ENCODE measurements at places on chromosomes 1 and 21.

- no peak for DNase-seq
Observed at GRCh38 chr1:157910270-157910669, 68.7 kb upstream of the CD5L start.

- no peak for DNase-seq
Observed at GRCh38 chr1:91684481-91685196, 184.0 kb downstream of the CDC7 start.

GRCh38 chr1:216750031-216750627 is 26.9 kb upstream of the ESRRG start:
- DNase-seq = no peak

DNA sequence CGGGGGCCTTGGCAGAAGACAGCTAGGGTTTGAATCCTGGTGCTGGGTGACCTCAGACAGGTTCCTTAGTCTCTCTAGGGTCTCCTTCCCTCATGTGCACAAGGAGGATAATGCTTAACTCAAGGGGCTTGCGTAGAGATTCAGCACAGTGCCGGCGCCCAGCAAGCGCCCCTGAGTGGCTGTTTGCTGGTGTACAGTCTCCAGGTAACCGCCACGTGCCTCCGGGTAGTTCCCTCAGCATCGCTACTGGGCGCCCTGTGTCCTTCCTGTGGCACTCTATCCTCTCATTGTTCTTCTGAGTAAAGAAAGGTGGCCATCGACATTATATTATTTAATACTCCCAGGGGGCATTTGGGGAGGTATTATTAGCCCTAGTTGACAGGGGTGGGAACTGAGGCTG is 80.9 kb downstream of the NENF start:
- DNase-seq = no peak

DNA sequence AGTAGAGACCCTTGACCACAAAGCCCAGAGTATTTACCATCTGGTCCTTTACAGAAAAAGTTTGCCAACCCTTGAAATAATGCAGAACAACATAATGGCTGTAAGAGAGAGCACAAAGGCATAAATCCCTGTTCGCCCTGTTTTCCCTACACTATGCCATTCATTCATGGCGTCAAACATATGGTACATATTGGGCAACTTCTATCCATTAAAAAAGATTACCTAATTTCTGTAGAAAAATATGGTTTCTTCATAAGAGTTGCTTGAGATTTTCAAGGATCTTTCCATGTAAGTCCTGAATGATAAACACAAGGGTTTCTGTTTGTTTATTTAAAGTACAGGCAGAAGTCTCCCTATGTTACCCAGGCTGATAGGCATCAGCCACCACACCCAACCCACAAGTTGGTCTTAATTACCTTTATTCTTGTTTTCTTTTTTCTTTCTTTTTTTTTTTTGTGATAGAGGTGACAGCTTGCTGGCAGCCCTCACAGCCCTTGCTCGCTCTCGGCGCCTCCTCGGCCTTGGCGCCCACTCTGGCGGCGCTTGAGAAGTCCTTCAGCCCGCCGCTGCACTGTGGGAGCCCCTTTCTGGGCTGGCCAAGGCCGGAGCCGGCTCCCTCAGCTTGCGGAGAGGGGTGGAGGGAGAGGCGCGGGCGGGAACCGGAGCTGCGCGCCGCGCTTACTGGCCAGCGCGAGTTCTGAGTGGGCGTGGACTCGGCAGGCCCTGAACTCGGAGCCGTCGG is 68.3 kb upstream of the NR5A2 start:
- no peak for DNase-seq

DNA sequence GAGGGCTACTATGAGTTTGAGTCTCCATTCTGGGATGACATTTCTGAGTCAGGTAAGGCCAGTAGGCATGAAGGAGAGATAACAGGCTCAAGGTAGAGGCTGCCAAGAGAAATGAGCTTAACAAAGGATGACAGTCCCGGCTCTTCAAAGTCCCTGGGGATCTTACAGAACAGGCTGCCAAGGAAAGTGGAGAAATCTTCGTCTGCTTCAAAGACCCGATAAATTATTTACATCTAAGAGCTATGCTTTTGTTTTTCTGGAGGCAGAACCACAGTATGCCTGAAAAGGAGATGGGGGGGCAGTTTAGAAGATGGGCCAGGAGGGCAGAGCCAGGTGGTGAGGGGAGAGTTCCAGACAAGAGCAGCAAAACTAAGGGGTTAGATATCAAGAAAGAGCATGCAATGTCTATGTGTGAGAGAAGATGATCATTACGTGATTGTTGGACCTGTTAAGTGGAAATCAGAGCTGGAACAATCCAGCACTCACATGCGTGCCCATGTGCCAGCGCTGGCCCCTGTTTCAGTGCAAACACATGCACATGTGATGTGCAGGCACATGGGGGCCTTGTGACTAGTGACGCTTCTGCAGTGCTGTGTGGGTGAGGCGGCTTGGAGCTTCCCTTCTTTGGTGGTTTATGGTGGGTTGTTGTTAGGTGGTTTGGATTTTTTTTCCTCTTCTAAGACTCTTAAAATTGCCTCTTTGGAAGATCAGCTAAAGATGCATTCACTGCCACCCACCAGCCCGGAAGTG is 25.7 kb downstream of the CAMK1G start:
- DNase-seq = no peak

GRCh38 chr1:20153000-20153418 is 13.9 kb downstream of the PLA2G2F start:
- no peak for DNase-seq

DNA sequence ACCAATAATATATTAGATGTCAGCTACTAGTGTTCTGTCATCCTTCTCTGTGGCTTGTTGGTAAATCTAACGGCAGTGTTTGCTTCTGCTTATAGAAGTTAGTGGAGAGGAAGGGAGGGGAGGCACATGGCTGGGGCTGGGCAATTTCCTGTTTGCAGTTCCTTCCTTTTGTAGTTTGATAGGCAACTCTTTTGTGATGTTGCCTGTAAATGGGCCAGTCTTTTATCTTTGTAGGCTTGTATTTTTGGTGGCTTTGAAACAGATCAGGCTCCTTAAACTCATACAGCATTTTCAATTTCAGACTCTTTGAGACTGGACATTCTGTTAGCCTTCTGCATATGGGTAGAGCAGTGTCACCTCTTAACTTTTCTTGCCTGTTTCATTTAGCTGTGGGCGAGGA is 48.1 kb downstream of the CDC14A start:
- DNase-seq = peak; percentile 58

- no peak for DNase-seq
Observed at GRCh38 chr21:35556536-35556935, 503.8 kb downstream of the SETD4 start.

DNA sequence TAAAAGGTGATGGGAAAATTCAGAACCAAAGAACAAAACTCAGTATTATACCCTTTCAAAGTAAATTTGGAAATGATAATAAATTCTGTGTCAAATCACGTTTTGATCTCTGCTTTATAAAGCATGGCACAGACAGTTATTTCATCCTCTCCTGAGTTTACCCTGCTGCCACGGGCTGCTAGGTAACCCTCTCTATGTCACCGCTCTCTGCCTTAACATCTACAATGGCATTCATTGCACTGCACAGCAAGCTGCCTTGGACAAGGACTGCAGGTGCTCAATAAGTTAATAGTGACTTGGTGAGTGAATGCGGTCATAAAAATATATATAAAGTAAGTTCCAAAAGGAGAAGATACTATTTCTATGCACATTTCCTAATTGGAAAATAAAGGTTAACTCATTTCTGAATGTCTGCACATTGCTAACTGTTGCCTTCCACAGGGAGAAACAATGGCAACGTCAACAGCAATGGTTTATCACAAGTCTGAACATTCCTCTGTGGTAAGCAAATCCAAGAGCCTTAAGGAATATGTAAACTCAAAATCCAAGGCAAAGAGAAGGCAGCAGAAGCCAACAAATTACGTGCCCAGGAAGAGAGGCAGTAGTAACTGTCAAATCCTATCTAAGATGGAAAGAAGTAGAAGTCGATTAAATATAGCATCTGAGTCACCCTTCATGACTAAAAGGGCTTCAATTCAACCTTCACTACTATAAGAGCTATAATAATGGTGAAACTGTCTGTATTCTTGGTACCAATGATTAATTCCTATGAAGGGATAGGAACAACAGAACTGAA is 19.4 kb downstream of the FYB2 start:
- DNase-seq = no peak

GRCh38 chr1:209747580-209748262 is 8.1 kb upstream of the TRAF3IP3 start:
- DNase-seq = peak; percentile 83

DNA sequence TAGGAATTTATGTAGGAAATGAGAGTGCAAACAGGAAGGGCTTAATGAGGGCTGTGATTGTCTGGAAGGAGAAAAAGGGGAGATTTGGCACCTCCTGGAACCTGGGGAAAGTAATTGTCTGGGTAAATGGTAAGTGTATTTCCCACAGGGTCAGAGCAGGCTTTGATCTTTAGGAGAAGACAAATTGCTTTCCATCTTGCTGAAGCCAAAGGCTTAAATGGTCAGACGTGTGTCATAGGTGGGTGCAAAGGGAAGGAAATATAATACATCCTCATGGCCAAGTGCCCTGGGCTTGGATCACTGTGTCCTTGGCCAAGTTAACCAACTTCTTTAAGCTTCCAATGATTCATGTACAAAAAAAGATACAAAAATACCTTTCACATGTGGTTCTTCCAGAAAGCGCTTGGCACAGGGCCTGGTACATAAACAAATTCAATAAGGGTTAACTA is 1.3 kb upstream of the DUSP23 start:
- DNase-seq = no peak

DNA sequence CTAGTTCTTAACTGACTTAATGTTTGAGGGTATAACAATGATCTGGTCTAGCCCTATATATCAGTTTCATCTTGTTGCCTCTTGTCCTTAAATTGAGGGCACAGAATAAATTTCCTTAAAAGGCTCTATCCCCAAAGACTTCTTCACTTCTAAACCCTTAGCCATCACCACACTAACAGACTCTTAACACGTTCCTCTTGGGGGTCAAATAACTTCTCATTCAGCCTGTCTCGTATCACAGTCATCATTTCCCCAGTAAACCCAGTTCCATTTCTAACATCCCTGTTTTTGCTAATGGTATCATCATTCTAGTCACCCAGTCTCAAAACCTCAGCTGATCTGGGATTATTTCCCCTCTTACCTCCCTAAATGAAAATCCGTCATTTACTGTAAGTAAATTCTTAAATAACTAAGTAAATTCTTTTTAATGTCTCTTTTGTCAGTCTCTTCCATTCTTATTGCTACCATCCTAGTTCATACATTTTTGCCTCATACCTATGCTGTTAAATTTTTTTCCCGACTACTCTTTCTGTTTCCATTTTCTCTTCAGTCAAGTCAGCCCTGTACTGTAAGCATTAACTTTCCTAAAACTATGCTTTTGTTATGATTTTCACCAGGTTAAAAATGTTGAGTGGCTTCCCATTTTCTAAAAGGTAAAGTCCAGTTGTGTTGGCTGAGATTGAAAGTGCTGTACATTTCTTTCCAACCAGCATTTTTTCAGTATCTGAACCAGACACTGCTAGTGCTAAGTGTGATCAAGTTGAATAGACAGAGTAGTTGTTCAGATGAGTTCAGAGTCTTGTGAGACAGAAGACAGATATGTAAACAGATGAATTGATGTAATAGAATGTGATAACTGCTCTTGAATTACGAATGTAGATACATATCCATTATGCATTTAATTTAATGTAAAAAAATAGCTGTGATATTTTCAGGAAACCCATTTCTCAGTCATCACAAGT is 6.9 kb downstream of the CTTNBP2NL start:
- DNase-seq = no peak

DNA sequence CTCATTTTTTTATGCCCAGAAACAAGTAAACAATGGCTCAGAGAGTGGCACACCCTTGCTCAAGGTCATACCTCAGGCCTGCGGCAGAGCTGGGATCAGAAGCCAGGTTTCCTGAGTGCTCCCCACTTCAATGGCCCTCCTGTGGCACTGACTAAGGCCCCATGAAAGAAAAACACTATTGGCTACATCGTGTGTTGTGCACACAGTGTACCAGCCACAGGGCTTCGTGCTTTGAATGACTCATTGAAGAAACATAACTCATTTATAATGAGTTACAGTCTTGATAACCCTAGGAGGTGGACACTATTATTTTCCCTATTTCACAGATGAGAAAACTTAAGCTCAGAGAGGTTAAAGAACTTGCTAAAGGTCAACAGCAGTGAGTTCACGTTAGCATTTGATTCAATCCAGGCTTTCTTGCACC is 91.2 kb downstream of the TRABD2B start:
- no peak for DNase-seq

DNA sequence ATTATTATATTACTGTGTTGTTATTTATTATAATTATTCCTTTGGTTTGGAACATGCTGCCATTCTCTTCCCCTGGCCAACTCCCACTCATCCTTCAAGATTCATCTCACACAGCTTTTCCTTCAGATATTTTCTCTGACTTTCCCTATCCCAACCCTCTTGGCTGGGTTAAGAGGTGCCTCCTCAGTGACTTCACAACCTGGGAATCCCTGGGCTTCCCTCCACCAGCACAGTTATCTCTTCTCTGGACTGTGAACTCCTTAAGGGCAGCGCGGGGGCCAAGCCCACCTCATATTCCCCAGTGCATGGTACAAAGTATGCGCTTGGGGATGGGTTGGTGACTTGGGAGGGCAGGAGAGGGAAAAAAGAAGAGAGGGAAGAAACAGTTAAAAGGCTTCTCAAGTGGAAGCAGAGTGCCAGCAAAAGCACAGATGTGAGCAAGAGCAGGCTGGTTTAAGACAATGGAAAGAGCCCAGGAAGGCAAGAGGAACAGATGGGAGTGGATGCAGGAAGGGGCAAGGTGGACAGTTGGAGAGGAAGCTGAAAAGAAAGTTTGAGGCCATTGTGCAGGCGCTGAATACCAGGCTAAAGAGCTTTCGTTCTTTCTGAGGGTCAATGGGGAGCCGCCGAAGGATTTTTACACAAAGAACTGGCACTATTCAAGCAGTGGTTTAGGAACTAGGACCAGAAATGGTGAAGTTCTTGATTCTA is 132.3 kb downstream of the BEND5 start:
- no peak for DNase-seq

- no peak for DNase-seq
Observed at GRCh38 chr1:197915862-197916499, 1.2 kb upstream of the LHX9 start.

GRCh38 chr1:109927911-109928321 is 17.3 kb downstream of the CSF1 start:
- no peak for DNase-seq

DNA sequence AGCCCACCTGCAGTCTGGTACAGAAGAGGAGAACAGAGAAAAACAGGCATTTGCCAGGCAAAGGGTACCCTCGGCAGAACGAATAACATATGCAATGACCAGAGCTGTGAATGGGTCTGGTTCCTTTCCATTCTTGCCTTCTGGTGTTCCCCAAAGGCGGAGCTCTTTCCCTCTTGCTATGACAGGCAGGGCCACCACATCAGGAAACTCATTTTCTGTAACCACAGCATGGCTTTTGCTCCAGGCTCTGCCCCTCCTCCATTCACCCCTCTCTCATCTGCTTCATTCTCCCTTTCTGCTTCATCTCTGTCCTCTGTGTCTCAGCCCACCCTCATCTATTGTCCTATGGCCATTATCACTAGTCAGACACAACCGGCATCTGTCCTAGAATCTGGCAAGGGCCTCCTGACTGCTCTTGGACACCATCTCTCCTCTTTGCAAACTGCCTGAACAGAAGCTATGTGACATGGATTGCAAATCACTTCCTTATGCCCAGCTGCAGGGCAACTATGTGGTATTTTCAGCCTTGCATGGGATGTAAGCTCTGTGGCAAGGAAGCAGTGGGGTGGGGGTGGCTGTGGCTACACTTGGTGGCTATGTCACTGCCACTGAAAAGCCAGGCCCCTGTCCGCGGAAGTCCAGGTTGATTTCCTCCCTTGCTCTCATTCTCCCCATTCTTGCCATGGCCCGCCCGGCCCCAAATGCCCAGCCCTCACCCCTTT is 78.8 kb upstream of the ABCD3 start:
- no peak for DNase-seq

- no peak for DNase-seq
Observed at GRCh38 chr1:152515434-152515783, 1.1 kb downstream of the CRCT1 start.

- DNase-seq = no peak
Observed at GRCh38 chr1:31936981-31937299, 1.2 kb downstream of the PTP4A2 start.

Data from CD4-positive, CD25-positive, alpha-beta regulatory T cell (primary cell).